ENCODE measurements at places on chromosomes 16 and 17.

GRCh38 chr17:67113486-67113885 lies 69.1 kb downstream of the CACNG1 start:
- DNase-seq = no peak

DNA sequence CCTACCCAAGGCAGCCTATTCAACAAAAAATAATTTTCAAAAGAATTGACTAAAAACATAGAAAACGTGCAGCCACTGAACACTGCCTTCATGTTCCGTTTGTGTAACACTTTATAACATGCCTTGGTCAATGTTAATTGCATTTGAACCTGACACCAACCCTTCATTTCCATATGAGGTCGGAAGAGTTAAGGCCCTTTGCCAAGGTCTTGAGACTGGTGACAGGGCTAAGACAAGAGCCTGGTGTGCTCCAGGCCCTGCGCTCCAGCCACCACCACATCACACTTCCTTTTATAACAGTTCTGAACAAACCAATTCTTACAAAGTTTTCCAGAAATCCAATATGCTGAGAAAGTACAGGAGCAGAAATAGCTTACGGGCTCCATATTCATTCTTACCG lies 4.2 kb downstream of the BBS2 start:
- no peak for DNase-seq

- DNase-seq = no peak
These were observed 14.0 kb downstream of the RPH3AL start for GRCh38 chr17:338442-339192.

DNA sequence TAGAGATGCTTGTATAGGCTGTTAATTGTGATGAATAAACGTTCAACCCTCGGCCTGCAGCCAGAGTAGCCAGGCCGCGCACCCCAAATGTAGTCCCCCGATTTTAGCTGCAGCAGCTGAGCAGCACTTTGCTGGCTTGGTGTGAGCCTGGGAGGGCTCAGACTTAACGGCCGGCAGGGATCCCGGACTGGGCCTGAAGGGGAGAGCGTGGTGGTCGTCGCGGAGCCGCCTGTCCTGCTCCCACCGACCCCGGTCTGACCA lies 11.9 kb downstream of the ZNF629 start:
- DNase-seq = no peak

DNA sequence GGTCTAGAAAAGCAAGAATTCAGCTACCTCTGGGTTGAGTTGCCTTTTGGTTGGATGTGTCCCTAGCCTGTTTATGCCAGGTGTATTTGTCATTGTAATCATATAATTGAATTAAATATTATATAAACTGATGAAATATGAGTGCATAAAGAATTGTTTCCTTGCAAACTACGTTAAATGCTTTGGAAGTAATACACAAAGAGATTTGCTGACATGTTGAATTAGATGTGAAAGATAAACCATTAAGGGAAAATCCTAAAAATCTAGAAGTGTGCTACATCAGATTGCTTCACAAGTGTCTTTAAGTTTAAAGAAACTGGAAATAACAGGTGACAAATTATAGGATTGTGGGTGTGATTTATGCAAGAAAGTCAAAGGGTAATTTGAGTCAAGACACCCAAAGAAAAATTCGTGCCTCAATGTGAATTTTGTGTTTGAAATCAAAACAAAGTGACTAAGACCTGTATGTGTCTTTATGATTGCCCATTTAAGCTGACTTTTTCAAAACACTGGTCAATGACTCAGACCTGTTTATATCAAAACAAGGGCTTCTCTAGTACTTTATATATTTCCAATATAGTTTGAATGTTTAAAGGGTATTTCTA lies 5.1 kb upstream of the PYY start:
- DNase-seq = no peak

DNA sequence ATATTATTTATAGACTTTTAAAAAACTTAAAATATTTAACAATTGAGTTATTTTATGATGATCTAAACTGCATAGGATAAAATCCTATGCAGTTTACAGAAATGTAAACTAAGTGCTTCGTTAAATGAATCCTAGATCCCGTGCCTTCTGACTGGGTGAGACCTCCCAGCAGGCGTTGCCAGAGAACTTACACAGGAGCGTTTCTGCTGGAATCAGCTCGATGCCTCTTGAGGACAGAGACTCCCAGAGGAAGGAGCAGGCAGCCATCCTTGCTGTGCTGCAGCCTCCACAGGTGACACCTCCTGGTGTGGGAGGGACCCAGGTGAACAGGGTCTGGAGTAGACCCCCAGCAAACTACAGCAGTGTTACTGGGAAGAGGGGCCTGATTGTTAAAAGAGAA lies 160.4 kb downstream of the WWOX start:
- DNase-seq = no peak
